H4 (cell line): ENCODE measurements at places on chromosomes 2 and 18. TPM values are rescaled to one million over a fixed set of nuclear protein-coding genes. Genes with fewer than 3 reads are reported as not detected.
A peak's percentile ranks its signal among the peaks of the same experiment; 100 is the strongest.

Gene EVX2
- not detected in 2 replicates for total RNA-seq

Gene MC4R
- total RNA-seq, result 0.14 and 0.45 TPM in 2 replicates

Gene UGT1A3
- total RNA-seq, result not detected in 2 replicates

Gene ANKRD44
- total RNA-seq, result 1.9 and 4.0 TPM in 2 replicates

Gene DSG2
- total RNA-seq, result 26.4 TPM in 2 replicates

Gene USP37
- 7.6 and 14.7 TPM in 2 replicates for total RNA-seq

GRCh38 chr2:133249362-133249761, 318.9 kb downstream of the NCKAP5 start:
- DNase-seq, result no peak

GRCh38 chr2:64792300-64792699, 138.6 kb upstream of the SERTAD2 start:
- DNase-seq, result no peak

GRCh38 chr18:77062518-77063003, 70.0 kb downstream of the MBP start:
- DNase-seq, result no peak

DNA sequence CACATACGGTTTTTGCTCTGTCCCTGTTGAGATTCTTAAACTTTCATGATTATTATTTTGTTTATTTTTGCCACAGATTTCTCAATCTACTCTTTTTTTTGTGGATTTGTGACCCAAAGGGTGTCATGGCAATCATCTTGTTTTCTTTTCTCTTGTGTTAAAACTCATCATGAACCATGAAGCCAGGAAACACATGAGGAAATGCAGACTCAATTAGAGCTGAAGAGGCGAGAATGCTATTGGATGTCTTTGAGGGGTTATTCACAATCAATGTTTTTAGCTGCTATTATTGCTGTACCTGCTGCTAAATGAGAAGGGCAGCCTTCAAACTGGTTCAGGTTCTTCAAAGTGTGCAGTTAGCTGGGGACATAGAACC, 99.5 kb upstream of the MMADHC start:
- no peak for DNase-seq

DNA sequence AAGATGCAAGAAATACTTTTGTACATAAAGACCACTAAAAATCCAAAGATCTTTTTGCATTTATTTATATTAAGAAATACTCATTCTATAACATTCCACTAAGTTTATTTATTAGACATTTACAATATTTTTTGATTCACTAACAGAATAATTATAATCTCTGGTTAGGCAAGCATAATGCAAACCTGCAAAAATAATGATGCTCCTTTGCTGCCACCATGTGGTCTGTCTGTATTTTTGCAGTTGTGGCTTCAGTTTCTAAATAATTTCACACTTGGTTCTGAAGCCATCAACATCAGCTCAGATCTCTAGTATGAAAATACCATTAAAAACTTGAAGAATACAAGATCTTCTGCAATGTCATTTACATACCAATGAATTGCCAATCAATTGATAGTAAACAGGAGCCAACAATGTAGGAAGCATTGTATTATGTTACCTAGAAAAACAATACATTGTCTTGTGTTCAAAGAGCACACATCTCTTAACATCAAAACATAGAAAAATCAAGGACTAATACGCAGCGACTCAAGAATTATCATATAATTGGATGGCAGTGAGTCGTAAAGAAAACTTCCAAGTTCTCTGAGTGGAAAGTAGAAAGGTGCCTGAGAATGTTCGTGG, 28.8 kb upstream of the WDR75 start:
- DNase-seq, result peak; percentile 44

DNA sequence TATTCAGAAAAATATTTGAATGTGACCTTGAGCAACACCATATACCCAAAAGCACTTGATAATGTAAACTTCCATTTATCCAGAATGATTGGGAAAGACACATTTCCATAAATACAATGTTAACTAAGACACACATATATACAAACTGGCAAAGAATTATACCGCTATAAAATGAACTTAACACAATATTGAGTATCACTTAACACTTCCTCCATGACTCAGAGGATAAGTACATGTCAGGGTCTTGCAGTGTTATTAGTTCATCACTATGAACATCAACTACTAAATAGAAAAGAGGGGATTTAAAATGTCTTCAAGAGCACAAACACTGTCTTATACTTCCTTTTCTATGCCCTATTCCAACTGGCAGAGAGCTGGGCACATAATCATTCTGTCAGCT, 18.6 kb downstream of the WDSUB1 start:
- no peak for DNase-seq

DNA sequence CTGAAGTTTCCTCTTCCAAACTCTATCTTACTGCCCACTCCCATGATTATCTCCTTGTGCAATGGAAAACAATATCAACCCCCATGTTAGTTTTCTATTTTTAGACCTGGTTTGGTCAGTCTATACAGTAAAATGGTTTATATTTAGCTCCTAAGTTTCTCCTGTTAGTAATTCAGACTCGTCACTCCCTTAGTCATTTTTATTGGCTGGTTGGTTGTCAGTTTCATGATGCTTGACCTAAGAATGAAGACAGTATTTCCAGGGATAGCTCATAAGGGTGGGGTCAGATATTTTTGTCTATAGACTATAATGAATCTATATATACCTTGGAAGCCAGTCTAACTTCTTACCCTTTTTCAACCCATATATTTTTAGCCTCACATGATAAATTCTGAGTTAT, 61.4 kb upstream of the NEUROD1 start:
- DNase-seq, result no peak

GRCh38 chr18:49974079-49974478, 160.7 kb upstream of the ACAA2 start:
- no peak for DNase-seq

GRCh38 chr2:235032949-235033348, 81.1 kb downstream of the SH3BP4 start:
- DNase-seq, result no peak

GRCh38 chr18:62485684-62486083, 37.1 kb upstream of the ZCCHC2 start:
- peak; percentile 56 for DNase-seq

DNA sequence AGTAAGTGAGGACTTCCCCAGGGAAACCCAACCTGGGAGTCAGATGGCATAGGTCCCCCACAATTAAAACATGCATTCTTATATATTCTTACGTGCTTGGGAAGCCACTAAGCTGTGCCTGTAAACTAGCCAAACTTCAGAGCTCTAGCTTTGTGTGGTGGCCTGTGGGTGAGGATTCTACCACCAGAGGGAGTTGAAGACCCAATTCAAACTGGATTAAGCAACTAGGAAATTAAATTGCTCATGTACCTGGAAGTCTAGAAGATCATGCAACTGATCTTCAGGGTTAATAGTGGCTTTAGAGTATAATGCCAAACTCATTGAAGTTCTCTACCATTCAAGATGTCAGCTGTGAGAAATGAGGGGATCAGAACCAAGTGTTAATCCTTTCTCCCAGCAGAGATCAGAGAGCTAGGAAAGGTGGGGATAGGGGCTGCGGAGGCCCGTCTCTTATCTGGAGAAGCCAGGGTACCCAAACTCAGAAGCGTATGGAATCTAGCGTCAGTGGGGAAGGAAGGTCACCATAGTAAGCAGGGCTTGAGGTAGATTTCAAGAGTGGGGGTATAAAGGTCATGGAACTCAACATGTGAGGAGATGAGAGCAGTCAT, 53.2 kb upstream of the CCDC85A start:
- DNase-seq, result peak; percentile 44

- no peak for DNase-seq
Observed at GRCh38 chr2:125227843-125228392, 1202.8 kb downstream of the CNTNAP5 start.

- DNase-seq, result peak; percentile 31
Observed at GRCh38 chr2:55119711-55120487, 69.6 kb upstream of the RTN4 start.

- DNase-seq, result no peak
Observed at GRCh38 chr2:71756280-71756906, 303.0 kb downstream of the DYSF start.

DNA sequence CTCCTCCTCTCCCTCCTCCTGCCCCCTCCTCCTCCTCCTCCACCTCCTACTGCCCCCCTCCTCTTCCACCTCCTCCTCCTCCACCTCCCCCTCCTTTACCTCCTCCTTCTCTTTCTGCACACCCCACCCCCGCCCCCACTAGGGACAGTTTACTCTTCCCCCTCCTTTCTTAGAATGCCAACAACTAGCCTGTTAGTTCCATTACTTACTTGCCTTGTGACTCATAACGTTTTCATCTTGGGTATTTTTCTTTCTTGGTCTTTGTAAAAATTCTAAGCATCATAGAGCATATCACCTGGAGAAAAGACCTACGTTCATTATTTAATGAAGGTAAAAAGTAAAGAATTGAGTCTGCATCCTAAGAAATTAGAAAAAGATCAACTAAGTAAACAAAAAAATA, 165.3 kb downstream of the NEDD4L start:
- no peak for DNase-seq

DNA sequence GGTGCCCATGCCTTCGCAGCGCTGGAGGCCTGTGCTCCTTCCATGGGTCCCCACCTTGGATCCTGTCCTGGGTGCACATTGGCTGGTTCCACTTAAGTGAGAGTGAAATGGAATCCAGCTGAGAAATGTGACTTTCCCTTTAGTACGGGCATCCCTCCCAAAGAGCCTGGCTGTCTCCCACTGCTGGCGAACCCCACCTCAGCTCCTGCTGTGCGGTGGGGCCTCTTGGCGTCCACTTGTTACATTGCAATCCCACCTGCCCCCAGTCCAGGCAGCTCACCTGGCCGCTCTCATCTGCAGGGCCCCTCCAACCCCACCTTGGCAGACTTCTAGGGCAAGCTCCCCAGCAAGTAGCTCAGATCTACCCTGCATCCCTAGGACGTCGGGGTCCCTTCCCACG, 35.5 kb upstream of the GNAL start:
- no peak for DNase-seq

- DNase-seq, result no peak
Observed at GRCh38 chr2:8036366-8036765, 645.5 kb upstream of the ID2 start.
